Left renal pelvis (tissue), 4 donors: ENCODE measurements at places on chromosomes 6 and 20.

GRCh38 chr6:149918151-149918905 lies 4.6 kb downstream of the RAET1G start:
- DNase-seq = no peak

DNA sequence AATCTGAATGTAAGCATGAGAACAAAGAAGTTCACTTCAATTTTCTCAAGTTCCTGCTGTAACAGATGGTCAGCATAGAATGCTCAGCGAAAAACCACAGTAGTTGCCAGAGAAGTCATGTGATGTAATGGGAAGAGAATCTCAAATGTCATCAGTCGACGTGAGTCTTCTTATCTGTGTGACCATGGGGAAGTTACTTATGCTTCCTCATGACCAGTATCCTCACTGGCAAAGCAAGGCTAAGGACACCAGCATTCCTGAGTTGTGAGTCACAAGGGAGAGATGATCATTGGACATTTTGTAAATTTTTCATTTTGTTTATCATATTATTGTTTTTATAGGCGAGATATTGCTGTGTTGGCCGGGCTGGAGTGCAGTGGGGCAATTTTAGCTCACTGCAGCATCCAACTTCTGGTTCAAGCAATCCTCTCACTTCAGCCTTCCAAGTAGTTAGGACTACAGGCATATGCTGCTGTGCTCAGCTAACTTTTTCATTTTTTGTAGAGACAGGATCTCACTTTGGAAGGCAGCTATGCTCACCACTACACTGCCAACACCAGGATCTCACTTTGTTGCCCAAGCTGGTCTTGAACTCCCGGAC lies 21.9 kb downstream of the SGK1 start:
- DNase-seq = no peak

DNA sequence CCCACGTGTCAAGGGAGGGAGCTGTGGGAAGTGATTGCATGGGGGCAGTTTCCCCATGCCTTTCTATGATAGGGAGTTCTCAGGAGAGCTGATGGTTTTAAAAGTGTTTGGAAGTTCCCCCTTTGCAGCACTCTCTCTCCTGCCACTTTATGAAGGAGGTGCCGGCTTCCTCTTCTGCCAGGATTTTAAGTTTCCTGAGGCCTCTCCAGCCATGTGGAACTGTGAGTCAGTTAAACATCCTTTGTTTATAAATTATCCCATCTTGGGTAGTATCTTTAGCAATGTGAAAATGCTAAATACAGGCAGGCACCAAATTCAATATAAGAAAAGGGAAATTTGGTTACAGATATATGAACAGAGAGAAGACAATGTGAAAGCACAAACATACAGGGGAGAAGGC lies 96.4 kb upstream of the EPHA7 start:
- DNase-seq = no peak

GRCh38 chr20:34062570-34063482 lies 49.2 kb downstream of the EIF2S2 start:
- DNase-seq = no peak

GRCh38 chr6:22027040-22027725 lies 269.7 kb downstream of the PRL start:
- DNase-seq = no peak

- no peak for DNase-seq
These were observed 290.1 kb downstream of the BMP2 start for GRCh38 chr20:7057611-7058010.

DNA sequence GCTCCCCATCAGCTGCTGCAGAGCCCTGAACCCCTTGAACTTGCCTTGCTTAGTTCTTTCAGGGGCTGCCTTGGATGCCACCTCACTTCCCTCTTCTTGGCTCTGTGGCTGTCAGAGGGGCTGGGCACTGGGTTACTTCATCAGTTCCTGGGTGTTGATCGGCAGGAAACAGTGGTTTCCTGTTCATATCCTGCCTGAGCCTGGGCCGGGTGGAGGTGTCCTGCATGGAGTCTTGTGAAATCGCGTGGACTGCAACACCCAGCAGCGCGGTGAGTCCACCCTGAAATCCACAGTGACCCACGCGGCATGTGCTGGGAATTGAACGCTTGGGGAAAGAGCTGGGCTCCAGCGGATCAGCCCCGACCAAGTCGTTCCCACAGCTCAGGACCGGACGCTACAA lies 97.5 kb downstream of the CDH26 start:
- no peak for DNase-seq

GRCh38 chr20:7123457-7123856 lies 356.0 kb downstream of the BMP2 start:
- no peak for DNase-seq

DNA sequence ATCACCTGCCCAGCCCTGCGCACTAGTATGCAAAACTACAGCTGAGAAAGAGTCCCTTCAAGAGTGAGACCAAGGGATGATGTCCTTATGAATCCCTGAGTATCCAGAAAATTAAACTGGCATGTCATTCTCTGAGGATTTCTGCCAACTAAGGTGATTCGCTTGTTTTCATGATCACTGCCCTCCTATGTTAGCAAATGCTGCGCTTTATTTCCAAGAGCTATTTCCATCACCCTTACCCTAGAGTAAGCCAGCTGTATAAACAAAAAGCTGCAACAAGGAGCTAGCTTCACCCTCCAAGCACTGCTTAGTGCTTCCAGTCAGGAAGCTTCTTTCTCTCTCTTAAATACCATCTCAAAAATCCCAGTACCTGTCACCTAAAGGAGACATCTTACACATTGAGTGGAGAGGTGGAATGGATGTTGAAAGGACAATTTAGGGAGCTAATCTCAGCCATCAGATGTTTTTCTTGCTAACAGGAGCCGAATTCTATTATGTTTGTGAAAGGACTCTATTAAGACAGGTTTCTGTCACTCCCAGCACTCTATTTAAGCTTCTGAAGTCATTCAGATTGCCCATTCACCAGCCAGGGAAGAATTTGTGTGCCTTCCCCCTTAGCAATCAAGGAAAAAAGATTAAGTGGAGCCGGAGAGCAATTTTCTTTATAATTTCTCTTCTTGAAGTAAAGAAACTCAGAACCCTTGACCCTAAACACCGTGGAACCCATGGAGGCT lies 322.2 kb downstream of the NRN1 start:
- no peak for DNase-seq
